ENCODE measurements at places on chromosomes 1 and 21.

DNA sequence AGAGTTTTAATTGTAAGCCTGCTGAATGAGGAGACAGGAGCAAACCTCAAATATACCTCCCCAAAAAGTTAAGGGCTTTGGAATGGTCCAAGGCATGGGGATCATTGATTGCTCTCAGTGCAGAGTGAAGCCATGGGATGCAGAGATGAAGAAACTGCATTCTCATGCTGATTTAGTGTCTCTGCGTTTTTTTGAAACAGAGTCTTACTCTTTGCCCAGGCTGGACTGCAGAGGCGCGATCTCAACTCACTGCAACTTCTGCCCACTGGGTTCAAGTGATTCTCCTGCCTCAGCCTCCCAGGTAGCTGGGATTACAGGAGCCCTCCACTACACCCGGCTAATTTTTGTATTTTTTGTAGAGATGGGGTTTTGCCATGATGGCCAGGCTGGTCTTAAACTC, 99.3 kb upstream of the ETV3 start:
- DNase-seq: no peak

DNA sequence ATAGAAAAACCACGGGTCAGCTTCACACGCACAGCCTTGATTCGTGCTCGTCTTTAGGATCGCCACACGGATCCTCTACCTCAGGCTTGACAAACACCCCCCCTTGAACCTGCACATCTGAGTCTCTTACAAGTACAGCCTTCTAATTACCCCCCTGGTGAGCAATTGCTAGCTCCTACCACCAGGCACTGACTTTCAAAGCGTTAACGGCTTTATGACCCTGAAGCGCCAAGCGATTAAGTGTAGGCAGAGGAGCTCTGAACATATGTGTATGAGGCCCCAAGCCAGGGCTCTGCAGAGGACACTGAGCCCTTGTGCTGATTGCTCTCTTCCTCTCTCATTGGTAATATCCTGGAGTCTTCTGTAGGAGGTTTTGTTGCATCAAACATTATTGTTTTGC, 55.7 kb upstream of the EPHA8 start:
- no peak for DNase-seq

DNA sequence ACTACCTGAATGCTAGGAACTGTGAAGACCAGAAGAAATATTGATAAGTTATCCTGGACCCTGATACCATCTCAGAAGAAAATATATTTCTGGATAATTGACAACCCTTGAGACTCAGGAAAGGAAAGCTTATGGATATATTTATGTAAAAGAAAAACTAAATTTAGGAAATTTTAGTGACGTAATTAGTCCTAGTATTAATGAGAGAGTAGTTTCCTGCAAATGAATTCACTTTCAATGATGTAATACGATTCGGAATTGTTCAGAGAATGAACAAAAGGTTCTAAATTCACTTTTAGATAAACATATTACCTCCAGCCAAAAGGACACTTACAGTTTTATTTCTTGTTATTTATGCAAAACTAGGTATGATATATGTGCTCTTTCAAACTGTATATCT, 1120.1 kb upstream of the NCAM2 start:
- no peak for DNase-seq

DNA sequence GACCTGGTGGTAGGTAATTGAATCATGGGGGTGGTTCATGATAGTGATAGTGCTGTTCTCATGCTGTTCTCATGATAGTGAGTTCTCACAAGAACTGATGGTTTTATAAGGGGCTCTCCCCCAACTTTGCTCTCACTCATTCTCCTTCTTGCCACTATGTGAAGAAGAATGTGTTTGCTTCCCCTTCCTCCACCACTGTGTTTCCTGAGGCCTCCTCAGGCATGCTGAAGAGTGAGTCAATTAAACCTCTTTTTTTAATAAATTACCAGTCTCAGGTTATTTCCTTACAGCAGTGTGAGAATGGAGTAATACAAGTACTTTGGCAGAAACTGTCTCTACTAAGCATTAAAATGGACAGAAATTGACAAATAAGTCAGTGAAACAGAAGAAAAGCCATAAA, 21.6 kb downstream of the RAB3GAP2 start:
- DNase-seq: no peak

DNA sequence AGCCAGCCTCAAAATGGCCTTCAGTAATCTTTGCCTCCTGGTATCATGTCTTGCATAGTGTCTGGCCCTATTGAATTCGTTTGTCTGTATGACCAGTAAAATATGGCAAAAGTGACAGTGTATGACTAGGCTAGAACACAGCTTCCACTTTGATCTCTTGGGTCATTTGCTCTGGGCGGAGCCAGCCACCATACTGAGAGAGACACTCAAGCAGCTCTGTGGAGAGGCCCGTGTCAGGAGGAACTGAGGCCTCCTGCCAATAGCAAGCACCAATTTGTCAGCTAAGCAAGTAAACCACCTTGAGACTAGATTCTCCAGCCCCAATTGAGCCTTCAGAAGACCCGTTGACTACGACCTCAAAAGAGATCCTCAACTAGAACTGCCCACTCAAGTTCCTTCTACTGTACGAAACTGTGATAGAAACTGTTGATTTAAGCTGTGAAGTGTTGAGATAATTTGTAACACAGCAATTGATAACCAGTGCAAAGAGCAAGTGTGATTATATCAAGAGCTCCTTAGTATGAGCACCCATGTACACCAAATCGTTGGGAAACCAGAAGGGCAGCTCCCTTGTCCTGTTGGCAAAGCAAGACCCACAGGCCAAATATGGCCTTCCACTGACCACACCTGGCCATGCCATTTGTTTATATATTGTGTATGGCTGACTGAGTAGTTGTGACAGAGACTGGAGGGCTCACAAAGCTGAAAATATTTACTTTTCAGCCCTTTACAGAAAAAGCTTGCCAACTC, 52.7 kb upstream of the SERBP1 start:
- DNase-seq: no peak

GRCh38 chr1:85935234-85935633, 221.3 kb downstream of the COL24A1 start:
- DNase-seq: no peak

DNA sequence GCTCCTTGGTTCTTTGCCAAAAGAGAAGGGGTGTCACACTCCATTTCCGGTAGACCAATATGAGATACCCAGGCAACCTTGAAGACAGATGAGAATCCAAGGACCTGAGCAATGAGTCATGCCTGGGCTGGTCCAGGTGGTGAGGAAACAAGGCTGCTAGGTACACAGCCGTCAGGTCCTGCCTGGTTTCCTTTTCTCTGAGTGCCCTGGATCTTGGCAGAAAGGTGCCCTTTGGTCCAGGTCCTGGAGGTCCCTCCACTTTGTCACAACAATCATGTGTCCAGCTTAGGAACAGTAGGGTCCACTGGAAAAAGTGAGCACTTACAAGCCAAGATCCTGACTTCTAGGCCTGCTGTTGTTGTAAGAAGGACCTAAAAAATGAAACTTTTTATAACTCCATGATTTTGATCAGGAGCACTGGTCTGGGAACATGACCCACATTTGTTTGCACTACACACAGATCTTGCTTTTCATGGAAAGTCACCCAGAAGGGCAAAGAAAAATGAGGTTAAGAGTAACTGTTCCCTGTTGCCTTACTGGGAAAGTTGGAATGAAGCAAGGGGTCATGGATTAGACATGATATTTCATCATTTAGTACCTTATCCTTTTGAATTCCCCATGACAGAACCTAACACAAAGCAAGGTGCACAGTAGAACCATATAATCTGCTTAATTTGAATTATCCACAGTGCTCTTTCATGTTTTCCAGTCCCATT, 94.7 kb downstream of the PAPPA2 start:
- no peak for DNase-seq

DNA sequence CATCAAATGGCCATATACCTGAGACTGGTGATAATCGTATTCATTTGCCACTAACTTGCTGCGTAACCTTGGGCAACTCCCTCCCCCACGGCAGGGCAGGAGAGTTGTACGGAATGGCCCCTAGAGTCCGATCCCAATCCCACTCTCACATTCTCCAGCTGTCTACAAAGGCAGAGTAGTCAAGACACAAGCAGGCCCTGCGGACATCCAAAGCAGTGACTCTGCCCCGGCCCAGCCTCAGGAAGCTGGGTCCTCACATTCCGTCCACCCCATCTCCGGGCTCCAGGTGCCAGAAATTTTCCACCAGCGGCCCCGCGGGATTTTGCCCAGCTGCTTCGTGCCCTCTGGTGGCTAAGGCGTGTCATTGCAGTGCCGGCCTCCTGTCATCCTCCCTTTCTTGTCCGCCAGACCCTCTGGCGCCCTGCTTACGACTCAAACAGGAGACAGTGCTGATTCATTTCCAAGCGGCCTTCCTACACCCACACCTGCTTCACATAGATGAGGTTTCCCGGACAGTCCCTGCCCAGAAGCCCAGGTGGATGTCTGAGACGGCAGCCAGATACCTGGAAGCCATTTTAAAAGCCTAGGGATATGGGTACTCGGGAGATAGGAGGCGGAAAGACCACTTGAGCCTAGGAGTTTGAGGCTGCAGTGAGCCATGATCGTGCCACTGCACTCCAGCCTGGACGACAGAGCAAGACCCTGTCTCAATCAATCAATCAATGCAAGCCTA, 2.9 kb upstream of the S100A2 start:
- DNase-seq: peak; percentile 68

DNA sequence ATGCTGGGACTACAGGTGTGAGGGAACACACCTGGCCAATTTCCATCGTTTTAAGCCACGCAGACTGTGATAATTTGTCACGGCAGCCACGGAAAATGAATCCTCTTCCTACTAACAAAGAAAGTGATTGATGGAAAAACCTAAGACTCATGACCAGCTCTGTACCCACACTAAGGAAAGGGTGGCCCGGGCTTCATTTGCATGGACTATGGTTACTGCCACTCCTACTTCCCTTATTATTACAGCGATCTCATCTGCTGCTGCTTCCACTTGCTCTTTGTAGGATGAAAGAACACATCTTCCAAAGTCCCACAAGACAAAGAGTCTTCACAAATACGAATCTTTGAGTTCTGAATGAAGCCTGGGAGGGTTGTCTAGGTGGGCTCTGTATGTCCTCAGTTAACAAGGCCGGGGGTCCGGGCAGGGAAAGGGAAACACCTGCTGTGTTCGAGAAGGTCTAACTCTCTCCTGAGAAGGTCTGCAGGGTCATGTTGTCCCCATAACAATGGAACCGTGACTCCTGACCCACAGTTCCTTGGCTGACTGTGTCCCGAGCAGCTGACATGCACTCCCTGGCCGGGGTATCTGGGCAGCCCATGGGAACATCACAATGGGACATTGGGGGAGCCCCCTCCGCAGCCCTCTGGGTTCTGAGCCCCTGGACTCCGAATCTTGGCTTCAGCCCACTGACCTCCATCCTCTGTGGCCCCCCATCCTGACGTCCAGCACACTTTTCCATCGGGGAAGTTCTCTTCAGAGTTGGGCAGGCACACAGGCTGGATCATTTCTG, 13.3 kb upstream of the TFF1 start:
- no peak for DNase-seq

DNA sequence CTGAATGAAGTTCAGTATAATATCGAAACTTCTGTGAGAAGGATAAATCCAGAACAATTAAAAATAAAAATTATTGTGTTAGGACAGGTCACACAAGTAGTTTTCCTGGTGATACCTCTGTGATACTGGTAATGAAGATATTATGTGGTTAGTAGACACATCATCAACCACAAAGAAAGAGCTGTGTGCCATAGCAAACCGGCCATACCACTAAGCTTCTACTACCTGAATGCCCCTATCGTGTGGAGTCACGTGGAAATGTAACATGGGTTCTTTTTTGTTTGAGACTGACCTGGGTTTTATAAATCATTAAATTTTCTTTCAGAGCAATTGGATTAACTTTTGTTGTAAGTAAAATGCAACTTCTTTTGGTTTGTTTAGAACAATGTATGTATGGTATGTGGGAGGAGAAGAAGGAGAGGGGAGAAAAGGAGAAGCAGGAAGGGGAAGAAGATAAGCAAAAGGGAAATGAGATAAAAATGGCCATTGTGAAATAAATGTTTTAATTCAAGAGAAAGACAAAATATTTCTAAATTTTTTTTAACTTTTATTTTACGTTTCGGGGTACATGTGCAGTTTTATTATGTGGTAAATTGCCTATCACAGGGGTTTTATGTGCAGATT, 58.2 kb upstream of the LRRC8B start:
- no peak for DNase-seq

- DNase-seq: no peak
Measured at GRCh38 chr1:59125154-59125553, 171.7 kb upstream of the FGGY start.

DNA sequence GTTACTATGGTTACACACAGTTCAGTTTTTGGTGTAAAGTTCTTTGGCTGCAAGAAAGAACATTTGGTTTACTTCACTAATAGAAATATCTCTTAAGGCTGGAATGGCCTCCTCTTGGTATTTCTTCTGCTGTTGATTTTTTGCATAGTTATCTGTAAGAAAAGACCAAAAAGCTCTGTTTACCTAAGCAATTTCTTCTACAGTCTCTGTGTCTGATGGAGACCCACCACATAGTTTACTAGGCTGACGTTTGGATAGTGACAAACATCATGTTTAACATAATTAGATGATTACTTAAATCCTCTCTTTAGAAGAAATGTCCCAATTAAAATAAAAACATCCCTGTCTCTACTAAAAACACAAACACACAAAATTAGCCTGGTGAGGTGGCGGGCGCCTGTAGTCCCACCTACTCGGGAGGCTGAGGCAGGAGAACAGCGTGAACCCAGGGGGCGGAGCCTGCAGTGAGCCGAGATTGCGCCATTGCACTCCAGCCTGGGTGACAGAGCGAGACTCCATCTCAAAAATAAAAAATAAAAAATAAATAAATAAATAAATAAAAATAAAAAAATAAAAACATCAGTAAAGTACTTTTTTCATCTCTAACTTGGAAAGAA, 7.2 kb downstream of the PIGP start:
- DNase-seq: no peak

DNA sequence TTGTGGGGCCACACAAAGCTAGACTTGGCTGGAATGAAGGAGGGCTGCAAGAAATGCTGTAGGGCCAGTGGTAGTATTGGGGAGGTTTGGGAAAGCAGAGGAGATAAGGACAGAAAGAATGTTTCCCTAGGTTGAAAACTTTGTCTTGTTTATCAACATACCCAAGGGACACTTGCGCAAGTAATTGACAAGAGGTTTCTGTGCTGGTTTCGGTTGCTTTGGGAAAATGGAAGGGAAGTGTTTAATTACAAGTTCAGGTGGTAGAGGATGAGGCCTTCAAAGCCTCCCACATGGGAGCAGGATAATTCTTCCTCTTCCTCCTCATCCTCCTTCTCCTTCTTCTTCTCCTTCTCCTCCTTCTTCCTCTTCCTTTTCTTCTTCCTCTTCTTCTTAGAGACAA, 182.1 kb upstream of the LMO4 start:
- no peak for DNase-seq

GRCh38 chr1:59687081-59687480, 127.7 kb upstream of the HOOK1 start:
- DNase-seq: no peak
